HS-27A (cell line): ENCODE measurements at places on chromosomes 5 and 9.

- DNase-seq, result no peak
These were observed 271.2 kb downstream of the EDIL3 start for GRCh38 chr5:84113246-84114105.

DNA sequence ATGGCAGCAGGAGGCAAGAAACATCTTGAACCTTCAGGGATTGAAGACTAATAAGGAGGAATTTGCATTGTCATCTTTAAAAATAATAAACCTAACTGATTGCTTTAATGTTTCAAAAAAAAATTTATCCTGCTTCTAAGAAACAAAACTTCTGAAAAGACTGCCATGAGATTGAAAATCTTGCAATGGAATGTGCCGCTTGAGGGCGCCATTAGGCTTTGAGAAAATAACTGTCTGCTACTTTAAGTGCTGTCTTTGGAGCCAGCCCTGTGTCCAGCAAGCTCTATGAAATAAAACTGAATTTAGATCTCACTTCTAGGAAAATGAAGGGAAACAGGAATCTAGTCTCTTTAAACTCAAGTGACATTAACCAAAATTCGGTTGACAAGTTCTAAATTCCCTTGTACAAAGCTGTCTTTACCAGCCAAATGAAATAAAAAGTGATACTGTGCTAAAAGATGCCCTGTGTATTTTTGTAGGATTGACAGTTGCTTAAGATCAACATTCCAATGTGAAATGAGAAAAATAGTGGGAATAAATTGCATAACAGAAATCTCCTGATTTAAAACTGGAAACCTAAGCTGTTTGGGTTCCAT is 79.4 kb downstream of the ESM1 start:
- no peak for DNase-seq

- DNase-seq, result no peak
These were observed 18.7 kb upstream of the CLPTM1L start for GRCh38 chr5:1363581-1363980.

DNA sequence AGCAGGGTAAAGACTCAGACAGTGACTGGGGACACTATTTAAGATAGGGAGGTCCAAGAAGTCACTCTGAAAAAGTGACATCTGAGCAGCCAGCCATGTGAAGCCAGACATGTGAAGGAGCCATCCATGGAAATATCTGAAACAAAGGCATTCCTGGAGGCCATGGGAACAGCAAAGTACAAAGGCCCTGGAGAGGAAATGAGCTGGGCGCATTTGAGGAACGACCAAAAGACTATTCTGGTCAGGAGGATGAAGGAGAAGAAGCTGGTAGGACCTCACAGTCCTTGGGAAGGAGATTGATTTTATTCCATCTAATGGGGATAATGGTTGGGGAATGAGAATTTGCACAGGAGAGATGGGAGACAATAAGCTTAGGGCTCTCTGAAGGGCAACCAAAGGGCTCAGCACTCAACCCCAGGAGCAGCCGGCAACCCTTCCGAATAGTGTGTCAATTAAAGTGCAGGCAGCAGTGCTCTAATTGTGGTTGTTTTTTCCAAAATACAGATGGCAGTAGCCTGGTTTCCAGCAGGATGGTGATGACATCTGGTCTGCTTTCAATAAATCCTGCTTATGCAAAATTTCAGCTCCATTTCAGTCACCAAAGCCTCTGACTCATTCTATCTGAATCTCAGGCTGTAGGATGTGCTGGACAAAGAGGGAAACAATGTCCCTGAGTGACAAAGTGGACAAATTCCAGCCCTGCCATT is 26.7 kb downstream of the FOXI1 start:
- DNase-seq, result peak; percentile 34

- no peak for DNase-seq
These were observed 15.2 kb downstream of the ERP44 start for GRCh38 chr9:100083448-100084127.

- no peak for DNase-seq
These were observed 526 bp upstream of the GALNT10 start for GRCh38 chr5:154189819-154190594.

DNA sequence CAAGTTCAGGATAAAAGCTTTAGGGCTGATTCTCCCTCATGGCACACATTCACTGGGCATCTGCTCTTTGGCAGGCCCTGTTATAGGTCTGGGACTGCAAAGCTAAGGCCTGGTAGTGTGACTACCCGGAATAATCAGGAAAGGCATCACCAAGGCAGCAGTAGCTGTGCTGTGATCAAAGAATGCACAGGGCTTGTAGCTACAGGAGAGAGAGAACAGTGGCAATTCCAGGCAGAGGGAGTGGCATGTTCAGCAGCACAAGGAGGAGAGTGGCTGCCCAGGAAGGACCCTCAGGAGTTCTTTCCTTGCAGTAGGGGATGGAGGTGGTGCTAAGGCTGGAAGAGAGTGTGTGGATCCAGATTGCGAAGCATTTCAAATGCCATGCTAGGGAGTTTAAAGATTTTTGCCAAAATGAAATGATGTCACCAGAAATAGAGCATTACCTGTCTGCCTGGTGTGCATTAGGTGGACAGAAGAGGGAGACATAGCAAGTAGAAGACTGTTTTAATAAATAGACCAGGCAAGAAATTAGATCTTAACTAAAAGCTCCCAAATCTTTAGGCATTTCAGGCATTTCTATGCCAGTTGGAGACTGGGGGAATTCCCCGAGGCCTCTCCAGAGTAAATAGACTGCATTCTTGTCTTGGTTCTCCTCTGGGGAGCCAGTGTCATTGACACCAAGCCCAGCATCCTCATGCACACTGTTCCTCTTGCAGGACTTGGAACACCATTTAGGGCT is 69.1 kb downstream of the GPR21 start:
- no peak for DNase-seq

- DNase-seq, result no peak
These were observed 351.9 kb downstream of the NFIB start for GRCh38 chr9:13962006-13962405.

GRCh38 chr9:79663300-79663699 is 91.5 kb downstream of the TLE4 start:
- no peak for DNase-seq

GRCh38 chr5:1090538-1090937 is 21.3 kb downstream of the SLC12A7 start:
- DNase-seq, result no peak

DNA sequence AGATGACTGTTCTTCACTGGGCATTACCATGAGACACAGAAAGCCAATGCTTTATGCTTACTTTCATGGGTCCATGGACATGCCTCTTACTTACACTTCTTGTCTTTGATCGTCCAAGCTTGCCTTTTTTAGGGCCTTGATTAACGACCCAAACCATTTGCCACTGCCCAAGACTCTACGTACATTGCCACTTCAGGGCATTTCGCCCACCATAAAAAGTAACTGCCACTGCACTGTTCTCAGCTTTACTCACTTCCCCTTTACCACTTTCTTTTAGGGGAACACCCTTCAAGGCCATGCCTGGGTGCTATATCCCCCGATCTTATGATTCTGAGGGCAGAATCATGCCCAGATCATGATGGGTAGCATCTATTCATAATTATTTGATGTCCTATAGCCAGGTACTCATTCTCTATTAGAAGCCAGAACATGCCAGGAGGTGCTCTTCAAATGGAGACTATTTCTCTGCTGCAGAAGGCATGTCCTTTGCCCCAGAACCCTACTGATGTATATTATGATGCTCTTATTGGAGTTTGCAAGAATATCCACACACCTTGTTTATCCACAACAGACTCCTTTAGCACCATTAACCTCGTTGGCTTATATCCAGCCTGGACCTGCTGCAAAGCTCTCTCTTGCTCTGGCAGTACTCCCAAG is 64.1 kb upstream of the RAD23B start:
- no peak for DNase-seq

DNA sequence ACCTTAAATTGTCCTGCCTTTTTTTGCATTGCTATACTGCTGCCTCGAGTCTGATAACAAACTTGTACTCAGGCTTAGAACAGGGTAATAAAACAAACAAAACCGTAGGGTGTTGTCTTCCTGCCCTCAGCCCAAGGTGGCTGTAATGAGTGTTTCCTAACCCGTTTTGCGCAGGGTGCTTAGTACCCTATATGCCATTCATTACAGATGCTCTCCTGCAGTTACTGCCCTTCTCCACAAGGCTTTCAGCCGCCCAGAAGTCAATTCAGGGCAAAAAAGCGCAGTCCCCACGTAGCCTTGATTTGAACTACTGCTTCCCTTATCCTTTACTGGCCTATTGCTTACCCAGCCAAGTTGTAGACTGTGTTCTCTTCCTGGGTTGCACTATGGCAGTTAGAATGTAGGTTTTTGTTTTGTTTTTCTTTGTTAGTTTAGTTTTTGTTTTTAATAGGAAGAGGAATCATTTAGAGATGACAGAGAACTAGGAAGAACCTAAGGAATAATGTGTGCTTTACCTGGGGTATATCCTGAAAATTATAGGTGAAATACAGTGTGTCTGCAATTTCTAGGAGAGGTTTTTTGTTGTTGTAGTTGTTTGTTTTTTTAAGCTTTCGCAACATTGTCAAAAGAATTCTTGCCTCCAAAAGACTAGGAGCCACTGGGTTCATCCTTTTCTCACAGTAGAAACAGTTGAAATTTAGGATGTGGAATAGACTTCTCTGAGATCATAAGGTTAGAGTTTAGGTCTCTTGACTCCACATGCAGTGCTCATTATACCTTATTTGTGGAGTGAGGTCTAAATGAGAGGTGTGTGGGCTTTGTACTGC is 1.3 kb downstream of the HMGXB3 start:
- DNase-seq, result no peak

GRCh38 chr5:103232393-103232999 is 26.1 kb upstream of the MACIR start:
- DNase-seq, result no peak

GRCh38 chr5:32600054-32600622 is 14.8 kb downstream of the SUB1 start:
- peak; percentile 90 for DNase-seq

GRCh38 chr5:123429221-123429954 is 6.2 kb upstream of the CEP120 start:
- no peak for DNase-seq

DNA sequence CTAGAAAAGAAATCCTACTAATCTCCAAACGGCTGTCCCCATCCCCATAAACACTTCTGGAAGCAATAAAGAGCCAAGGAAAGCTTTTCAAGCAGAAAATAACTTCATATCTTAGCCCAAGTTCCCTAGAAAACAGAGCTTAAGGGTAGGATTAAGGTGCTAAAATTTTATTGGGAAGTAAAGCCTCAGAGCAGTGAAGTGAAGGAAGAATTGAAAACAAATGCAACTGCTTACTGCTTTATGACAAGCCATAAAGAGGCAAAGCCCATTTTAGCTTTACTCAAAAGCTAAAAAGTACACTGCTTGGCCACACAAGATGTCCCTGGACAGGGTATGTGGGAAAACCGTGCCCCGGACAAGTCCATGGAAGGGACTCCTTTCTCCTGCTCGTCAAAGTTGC is 59.7 kb downstream of the APTX start:
- DNase-seq, result no peak

DNA sequence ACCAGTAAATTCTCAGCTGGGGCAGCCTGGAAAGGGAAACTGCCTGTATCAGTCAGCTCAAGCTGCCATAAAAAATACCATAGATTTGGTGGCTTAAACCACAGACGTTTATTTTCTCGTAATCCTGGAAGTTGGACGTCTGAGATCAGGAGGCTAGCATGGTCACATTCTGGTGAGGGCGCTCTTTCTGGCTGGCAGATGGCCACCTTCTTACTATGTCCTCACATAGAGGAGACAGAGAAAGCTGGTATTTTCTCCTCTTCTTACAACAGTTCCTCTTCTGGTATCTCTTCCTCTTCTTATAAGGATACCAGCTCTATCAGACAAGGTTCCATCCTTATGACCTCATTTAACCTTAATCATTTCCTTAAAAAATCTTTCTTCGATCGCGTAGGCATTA is 50.5 kb upstream of the RFX3 start:
- no peak for DNase-seq

DNA sequence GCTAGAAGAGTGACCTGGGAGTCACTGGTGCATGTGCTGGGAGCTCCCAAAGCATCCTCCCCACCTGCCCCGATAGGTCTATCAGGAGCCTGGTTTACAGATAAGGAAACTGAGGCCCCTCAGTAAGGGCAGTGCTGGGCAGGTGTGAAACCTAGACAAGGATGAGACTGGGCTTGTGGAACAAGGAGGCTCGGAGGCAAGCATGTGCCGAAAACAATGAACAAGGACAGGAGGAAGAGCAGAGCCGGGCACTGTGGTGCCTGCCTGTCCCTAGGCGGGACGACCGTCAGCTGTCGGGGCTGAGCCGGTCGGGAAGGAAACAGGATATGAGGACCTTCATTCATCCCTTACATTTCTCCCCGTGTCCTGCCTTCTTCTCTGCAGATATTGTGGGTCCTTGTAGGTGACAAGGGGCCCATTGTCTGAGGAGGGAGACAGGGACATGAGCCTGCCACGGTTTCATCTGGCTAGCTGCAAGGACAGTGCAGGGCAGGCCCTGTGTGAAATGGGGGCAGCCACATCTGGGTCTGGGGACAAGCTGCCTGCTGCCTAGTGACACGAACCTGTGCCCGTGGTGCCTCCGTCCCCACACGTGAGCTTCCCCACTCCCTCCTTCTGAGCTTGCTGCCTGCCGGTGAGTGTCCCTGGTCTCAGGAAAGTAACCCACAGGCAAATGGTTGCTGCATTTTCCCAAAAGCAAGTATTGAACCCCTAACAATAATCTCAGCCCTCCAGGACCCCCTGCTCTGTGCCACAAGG is 18.6 kb downstream of the FGD3 start:
- DNase-seq, result no peak

DNA sequence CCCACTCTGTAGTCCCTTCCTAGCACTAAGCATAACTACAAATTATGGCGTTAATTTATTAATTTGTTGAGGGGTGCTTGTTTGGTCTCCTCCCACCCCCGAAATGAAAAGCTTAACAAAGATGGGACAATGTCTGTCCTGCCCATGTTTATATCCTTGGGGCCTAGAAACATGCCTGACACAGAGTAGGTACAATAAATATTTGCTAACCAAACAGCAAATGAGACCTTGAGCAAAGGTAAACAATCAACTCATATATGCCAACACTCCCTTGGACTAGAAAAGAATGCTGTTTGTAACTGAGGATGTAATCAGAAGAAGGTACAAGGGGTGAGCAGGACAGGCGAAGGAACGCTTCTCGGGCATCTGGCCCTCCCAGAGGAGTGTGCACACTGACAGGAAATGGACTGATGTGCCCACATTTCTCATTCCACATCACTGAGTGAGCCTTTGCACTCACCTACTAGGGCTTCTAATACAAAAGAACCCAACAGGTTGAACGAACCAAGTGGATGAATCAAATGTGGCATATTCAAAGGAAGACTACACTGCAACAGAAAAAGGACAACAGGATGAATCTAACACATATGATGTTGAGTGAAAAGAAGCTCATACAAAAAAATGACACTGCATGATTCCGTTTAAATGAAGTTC is 66.8 kb downstream of the MED27 start:
- no peak for DNase-seq

GRCh38 chr5:956941-957747 is 51.5 kb upstream of the NKD2 start:
- peak; percentile 82 for DNase-seq
